ENCODE measurements at places on chromosomes 5 and 9.

- DNase-seq, result no peak
Measured at GRCh38 chr5:135251093-135251492, 147.9 kb downstream of the MACROH2A1 start.

DNA sequence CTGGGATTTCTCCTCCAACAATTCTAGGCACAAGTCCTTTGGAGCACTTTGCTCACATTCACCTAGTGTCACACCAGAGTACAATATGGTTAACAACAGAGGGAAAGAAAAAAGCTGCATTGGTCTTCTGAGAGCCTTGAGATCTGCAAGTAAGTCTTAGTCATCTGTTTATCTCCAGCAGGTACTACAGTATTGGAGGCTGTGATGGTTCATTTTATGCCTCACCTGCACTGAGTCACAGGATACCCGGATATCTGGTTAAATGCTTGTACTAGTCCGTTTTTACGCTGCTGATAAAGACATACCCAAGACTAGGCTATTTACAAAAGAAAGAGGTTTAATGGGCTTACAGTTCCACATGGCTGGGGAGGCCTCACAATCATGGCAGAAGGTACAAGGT lies 525.0 kb downstream of the NR2F1-AS1 start:
- DNase-seq, result no peak

- no peak for DNase-seq
Measured at GRCh38 chr9:99855467-99856176, 33.9 kb downstream of the NR4A3 start.

DNA sequence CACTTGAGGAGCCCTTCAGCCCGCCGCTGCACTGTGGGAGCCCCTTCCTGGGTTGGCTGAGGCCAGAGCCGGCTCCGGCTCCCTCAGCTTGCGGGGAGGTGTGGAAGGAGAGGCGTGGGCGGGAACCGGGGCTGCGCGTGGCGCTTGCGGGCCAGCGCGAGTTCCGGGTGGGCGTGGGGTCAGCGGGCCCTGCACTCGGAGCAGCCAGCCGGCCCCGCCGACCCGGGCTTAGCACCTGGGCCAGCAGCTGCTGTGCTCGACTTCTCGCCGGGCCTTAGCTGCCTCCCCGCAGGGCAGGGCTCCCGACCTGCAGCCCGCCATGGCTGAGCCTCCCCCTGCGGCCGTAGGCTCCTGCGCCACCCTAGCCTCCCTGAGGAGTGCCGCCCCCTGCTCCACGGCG lies 6.2 kb upstream of the SHB start:
- no peak for DNase-seq

DNA sequence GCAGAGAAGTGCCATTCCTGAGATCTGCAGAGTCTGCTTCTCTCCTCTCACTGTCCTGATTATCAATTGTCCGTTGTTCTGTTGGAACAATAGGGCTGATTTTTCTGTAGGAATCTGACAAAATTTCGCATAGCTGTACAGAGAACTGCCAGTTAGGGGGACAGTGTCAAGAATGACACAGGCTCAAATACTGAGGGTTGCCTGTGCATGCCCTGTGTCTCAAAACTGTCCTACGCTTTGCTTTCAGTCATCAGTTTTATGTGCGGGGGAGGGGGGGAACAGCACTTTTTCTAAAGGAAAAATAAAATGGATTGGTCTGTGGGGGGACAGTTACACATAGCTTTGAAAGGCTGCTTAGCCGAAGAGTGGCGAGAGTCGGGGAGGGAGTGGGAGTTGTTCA lies 248.6 kb downstream of the PDZD2 start:
- DNase-seq, result no peak

- DNase-seq, result no peak
Measured at GRCh38 chr9:84125046-84125445, 144.4 kb downstream of the RMI1 start.

GRCh38 chr9:16833296-16833835 lies 37.1 kb downstream of the BNC2 start:
- DNase-seq, result no peak

GRCh38 chr5:149546974-149547373 lies 4.3 kb downstream of the CSNK1A1 start:
- no peak for DNase-seq

DNA sequence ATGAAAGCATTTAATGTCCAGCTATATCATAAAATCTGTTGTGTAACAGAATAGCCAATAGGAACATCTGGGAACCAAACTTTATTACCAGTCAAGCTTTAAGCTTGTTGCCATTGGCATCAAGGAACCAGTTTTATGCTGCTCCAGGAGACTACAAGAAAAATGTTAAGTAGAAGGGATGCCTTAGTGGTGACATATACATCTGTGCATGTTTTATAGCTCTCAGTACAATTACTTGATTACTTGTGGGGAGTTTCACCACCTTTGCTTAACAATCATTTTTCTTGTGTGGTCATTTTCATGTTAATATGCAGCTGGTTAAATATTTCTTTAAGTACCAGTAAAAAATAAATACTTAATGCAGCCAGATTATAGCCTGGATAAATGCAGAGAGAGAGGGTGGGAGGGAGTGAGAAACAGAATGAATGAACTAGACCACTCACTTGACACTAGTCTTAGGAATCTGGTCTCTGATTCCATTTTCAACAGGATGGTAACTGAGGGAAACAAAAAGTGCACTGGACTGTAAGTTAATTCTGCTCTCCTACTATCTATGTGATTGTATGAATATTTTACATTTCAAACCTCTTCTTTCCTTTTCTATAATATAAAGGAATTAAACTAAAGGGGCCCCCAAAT lies 35.7 kb upstream of the LURAP1L start:
- DNase-seq, result no peak

DNA sequence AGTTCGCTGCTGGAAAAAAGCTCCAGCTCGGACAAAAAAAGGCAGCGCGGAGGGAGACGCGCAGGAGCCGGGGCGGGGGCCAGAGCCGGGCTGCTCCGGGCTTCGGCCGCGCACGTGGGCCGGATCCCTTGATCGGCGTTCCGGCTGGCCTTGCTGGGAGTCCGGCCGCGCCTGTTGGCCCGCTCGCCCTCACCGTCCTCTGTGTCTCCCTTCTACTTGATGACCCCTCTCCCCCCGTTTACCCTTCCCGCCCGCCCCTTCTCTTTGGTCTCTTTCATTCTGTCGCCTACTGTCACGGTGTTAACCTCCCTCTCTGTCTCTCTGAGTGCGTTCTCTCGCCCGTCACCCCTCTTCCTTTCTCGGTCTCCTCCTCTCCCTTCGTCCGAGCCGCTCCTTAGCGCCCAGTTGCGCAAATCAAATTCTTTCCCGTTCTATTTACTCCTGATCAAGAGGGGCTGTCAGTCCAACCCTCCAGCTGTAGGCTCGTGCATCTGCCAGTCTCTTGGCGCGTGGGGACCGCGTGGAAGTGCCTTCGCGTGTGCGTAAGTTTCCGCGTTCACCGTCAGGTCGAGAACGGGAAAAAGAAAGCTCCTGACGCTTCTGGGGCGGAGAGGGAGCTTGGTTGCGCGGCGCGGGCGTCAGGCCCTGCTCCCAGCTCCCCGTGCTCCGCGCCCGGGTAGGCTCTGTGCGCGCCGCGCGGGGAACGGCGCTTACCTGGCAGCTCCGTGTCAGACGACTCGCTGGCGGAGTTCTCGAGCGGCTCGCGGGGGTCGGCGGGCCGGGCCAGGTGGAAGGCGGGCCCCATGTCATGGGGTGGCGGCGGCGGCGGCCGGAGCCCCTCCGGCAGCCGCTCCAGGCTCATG lies 798 bp downstream of the PITX1 start:
- no peak for DNase-seq

DNA sequence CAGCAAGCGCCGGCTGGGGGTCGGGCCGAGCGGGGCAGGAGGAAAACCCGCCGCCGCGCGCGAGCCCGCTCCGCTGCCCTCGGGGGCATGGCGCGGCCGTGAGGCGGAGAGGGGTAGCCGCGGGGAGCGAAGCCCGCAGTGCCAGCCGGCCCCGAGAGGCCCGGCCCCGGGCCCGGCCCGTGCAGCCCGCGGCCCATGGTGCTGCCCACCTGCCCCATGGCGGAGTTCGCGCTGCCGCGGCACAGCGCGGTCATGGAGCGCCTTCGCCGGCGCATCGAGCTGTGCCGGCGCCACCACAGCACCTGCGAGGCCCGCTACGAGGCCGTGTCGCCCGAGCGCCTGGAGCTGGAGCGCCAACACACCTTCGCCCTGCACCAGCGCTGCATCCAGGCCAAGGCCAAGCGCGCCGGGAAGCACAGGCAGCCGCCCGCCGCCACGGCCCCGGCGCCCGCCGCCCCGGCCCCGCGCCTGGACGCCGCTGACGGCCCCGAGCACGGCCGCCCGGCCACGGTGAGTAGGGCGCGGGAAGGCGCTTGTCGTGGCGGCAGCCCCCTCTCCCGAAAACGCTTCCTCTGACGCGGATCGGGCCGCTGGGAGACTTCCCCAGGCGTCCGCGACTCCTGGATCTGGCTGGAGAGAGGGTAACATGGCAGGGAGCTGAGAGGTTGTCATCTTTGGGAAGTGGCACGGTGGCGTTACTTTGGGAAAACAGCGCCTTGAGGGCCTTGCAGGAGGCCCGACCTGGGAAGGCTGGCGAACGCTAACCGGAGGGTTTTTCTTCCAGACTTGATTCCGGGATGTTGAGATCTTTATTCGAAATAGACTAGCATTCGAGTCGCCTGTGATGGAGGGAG lies 523 bp downstream of the MAML1 start:
- DNase-seq, result no peak

DNA sequence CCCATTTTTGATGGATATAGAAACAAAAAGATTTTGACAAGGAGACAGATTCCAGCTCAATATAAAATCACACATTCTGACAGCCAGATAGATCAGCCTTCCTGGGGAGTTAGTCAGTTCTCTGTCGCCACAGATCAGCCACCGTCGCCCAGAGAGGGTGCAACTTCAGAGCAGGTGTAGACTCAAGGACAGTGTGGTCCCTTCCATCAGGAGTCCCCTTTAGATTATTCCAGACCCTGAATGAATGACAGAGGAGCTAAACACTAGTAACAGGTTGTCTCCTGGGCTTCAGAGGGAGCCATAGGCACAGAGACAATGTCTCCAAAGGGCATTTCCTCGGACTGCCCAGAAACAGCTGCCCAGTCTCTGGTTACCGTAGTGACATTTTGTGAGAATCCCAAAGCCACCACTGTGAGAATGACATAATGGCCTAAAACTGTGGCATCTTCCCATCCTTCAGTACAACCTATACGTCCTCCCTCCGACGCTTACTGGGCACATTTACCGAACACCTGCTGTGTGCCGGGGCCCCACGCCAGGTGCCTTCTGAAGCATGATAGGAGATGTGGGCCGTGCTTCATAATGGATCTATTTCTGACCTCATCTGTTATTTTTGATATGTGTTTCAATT lies 47.4 kb upstream of the SLC2A8 start:
- DNase-seq, result no peak

DNA sequence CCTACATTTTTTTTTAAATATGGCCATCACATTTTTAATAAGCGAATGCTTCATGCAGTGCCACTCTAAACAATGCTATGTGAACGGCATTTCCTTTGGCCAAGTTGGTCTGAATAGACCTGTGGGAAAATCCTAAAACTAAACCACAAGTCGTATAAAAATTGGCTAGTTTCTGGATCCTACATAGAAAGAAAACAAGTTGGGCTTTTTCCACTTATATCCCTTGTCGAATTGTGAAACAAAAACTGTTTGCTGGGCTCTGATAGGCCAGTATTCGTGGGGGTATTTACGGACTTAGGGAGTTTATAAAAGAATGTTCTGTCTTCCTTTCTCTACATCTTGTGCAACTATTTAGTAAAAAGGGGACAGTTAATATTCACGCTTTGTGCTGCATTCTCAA lies 153.1 kb upstream of the KLF9 start:
- no peak for DNase-seq

- DNase-seq, result no peak
Measured at GRCh38 chr5:52985306-52985705, 3.8 kb upstream of the ITGA2 start.

DNA sequence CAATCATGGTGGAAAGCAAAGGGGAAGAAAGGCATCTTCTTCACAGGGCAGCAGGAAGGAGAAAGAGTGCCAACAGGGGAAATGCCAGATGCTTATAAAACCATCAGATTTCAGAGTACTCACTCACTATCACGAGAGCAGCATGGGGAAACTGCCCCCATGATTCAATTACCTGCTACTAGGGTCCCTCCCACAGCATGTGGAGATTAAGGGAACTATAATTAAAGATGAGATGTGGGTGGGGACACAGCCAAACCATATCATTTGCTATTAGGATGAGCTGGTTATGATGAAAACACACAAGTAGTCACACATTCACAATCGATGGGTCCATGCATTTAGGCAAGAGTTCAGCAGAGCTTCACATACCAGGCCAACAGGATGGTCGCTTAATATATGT lies 469.0 kb downstream of the PDE4D start:
- DNase-seq, result no peak

- DNase-seq, result no peak
Measured at GRCh38 chr5:90575712-90576111, 17.1 kb downstream of the ADGRV1 start.

- DNase-seq, result no peak
Measured at GRCh38 chr5:173733831-173734501, 117.5 kb upstream of the BOD1 start.

Data from NCI-H1694 treated with DMSO at 0.1 percent for 48 hours (cell line).